ENCODE measurements at places on chromosomes 7 and 10. TPM values are rescaled to one million over a fixed set of nuclear protein-coding genes. Genes with fewer than 3 reads are reported as not detected.

The KIN gene
- total RNA-seq = 13.4 TPM

The CABCOCO1 gene
- not detected for total RNA-seq

The GARIN1A gene
- 6.1 TPM for total RNA-seq

The ST8SIA6 gene
- 2.9 TPM for total RNA-seq

The HGF gene
- total RNA-seq = 55.9 TPM

The METTL27 gene
- 1.3 TPM for total RNA-seq

DNA sequence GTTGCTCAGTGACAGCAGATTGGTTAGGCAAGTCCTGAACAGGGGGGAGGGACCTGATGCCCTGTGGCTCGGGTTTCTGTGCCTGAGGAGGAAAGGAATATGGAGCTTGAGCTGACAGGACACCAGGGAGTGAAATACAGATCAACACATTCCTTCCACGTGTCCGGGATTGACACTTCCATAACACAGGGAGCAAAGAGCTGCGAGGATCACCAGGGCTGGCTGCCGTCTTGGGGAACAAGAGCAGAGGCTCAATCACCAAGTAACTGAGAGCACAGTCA lies 36.7 kb upstream of the EFCAB10 start:
- no peaks in the 10 kb centered on the region for H3K36me3 ChIP-seq
- no peaks in the 10 kb centered on the region for H3K27me3 ChIP-seq
- no peaks in the 10 kb centered on the region for H3K4me1 ChIP-seq
- H3K4me3 ChIP-seq = no peak overlapping the region
- no peak overlapping the region for H3K27ac ChIP-seq
- DNase-seq = no peak

GRCh38 chr7:98119256-98119918 lies 12.7 kb downstream of the LMTK2 start:
- H3K27ac ChIP-seq = no peak overlapping the region
- no peaks in the 10 kb centered on the region for H3K27me3 ChIP-seq
- no peaks in the 10 kb centered on the region for H3K4me1 ChIP-seq
- H3K36me3 ChIP-seq = no peaks in the 10 kb centered on the region
- no peak overlapping the region for H3K4me3 ChIP-seq

DNA sequence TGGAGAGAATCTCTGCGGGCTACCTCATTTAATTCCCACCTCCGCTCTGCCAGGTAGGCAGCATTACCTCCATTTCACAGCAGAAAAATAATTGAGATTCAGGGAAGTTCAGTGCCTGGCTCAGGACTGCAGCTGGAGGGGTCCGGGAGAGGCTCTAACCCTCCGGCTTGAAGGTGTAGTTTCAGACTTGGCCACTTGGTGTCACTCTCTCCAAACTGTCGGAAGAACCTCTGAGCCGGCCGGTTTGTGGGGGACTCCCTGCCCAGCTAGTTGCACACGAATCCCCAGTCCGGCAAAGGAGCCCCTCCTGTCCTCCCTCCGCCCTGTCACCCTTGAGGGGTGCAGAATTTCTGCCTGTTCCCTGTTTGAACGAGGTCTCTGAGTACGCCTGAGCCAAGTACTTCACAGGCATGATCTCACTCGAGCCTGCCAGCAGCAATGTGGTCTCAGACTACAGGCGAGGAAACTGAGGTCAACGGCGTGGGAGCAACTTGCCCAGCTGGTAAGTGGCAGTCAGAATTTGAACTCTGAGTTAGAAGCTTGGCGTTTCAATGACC lies 144.7 kb upstream of the ZNF716 start:
- H3K4me3 ChIP-seq = no peak overlapping the region
- H3K27ac ChIP-seq = no peak overlapping the region
- DNase-seq = no peak
- no peaks in the 10 kb centered on the region for H3K27me3 ChIP-seq
- no peaks in the 10 kb centered on the region for H3K4me1 ChIP-seq

DNA sequence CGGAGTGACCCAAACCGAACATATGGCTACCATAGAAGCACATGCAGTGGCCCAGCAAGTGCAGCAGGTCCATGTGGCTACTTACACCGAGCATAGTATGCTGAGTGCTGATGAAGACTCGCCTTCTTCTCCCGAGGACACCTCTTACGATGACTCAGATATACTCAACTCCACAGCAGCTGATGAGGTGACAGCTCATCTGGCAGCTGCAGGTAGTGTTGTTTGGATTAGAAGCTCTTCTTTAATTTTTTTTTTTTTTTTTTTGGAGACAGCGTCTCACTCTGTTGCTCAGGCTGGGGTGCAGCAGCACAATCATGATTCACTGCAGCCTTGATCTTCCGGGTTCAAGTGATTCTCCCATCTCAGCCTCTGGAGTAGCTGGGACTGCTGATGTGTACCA lies 45.8 kb downstream of the NRF1 start:
- no peak overlapping the region for H3K4me3 ChIP-seq
- H3K36me3 ChIP-seq = peaks cover 2% of the 10 kb centered on the region
- no peak for DNase-seq
- no peaks in the 10 kb centered on the region for H3K4me1 ChIP-seq
- no peaks in the 10 kb centered on the region for H3K27me3 ChIP-seq

- no peak overlapping the region for H3K27ac ChIP-seq
- H3K4me3 ChIP-seq = no peak overlapping the region
- no peaks in the 10 kb centered on the region for H3K27me3 ChIP-seq
- DNase-seq = no peak
- H3K4me1 ChIP-seq = peaks cover 2% of the 10 kb centered on the region
Observed at GRCh38 chr7:102817616-102818573, 69.1 kb downstream of the FAM185A start.

DNA sequence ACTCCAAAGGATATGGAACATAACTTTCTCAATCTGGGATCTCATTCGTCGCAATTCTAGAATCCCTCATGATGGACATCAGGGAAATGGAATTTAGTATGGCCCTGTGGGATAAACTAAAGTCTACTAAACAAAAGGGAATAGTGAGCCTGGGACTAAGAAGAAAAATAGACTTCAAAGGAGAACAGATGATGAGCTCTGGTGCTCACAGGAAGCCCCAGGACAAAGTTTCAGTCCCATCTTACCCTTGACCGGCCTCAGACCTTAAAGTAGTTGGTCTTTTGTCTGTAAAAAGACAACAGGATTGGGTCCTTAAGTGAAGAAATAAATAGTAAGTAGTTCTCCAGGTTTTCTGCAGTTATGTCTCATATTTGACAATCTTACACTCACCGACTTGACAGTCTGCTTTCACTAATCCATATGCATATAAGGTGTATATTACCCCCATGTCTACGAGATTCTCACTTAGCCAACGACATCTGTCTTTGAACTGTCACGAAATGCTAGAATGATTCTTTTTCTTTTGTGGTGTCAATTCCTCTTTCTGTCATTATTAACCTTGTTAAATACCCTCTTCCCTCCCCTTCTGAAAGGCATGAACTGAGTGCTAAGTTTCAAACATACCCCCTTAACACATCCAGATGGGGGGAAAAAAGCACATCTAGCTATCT lies 10.9 kb upstream of the IKZF1 start:
- no peak overlapping the region for H3K27ac ChIP-seq
- H3K36me3 ChIP-seq = no peaks in the 10 kb centered on the region
- H3K27me3 ChIP-seq = no peaks in the 10 kb centered on the region
- H3K4me3 ChIP-seq = no peak overlapping the region
- DNase-seq = no peak
- no peaks in the 10 kb centered on the region for H3K4me1 ChIP-seq

GRCh38 chr10:113872139-113873030 lies 17.9 kb downstream of the NHLRC2 start:
- DNase-seq = no peak
- H3K36me3 ChIP-seq = no peaks in the 10 kb centered on the region
- no peak overlapping the region for H3K4me3 ChIP-seq

GRCh38 chr10:17607603-17608332 lies 9.4 kb downstream of the HACD1 start:
- DNase-seq = no peak
- H3K27ac ChIP-seq = no peak overlapping the region
- no peak overlapping the region for H3K4me3 ChIP-seq
- H3K27me3 ChIP-seq = no peaks in the 10 kb centered on the region

- no peak for DNase-seq
- H3K4me3 ChIP-seq = no peak overlapping the region
- H3K27me3 ChIP-seq = no peaks in the 10 kb centered on the region
Observed at GRCh38 chr7:151330661-151331060, 11.0 kb upstream of the NUB1 start.

DNA sequence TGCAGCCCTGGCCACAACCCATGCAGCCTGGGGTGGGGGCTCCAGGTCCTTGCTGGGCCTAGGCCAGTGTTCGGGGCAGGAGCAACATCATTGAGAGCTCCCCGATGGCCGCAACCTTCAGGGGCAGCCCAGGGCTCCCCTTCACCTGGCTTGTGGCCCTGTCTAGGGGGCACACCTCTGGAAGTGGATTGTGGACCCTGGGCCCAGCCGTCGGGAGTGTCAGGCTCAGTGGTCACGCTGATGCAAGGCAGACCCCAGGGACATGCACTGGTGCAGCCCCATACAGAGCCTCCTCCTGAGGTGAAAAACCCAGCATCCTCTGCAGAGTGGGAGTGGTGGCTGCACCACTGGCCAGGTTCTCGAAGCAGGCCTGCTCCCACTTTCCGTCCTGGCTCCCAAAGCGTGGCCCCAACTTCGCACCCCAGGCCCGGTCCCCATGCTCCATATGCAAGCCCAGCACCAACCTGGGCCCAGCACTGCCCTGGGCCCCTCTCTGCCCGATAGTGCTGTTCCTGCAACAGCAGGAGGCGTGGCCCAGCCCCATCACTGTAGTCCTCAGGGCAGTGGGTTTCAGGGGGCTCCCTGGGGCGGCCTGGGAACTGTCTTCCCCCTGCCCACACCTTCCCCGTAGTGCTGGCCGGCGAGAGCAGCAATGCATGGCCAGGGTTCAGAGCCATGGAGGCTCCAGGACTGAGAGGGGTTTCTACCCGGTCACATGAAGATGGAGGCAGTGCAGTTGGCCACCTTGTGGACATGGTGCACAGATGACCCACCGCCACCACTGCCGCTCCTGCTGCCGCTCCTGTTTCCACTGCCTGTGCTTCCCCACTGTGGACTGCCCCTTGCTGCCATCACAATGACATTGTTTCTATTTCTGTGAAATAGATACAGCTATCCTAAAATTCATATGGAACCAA lies 303.9 kb upstream of the NRG3 start:
- no peak for DNase-seq
- no peaks in the 10 kb centered on the region for H3K27me3 ChIP-seq
- H3K4me1 ChIP-seq = no peaks in the 10 kb centered on the region
- no peak overlapping the region for H3K27ac ChIP-seq
- H3K4me3 ChIP-seq = no peak overlapping the region

- no peak overlapping the region for H3K27ac ChIP-seq
- H3K36me3 ChIP-seq = no peaks in the 10 kb centered on the region
- H3K4me1 ChIP-seq = no peaks in the 10 kb centered on the region
- no peak overlapping the region for H3K4me3 ChIP-seq
Observed at GRCh38 chr10:70728328-70728727, 56.0 kb downstream of the ADAMTS14 start.

DNA sequence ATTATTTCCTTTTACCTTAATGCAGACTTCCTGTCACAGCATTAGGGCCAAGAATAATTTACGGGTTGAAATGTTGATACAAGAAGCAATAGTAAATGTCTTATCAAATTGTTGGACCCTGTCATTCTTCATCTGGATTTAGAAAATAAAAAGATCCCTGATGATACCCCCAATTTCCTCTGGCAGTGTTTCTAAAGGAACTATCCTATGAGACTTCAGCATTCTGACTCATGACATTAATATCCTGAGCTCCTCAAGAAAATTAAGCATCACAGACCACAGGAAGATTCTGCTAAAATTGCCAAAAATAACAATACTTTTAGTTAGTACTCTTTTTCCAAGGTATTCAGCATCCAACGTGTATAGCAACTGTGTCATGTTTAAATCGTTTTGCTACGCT lies 490.5 kb upstream of the ANKRD30A start:
- H3K4me3 ChIP-seq = no peak overlapping the region
- H3K36me3 ChIP-seq = no peaks in the 10 kb centered on the region
- no peak overlapping the region for H3K27ac ChIP-seq
- H3K4me1 ChIP-seq = no peaks in the 10 kb centered on the region
- H3K27me3 ChIP-seq = no peaks in the 10 kb centered on the region
- DNase-seq = no peak

DNA sequence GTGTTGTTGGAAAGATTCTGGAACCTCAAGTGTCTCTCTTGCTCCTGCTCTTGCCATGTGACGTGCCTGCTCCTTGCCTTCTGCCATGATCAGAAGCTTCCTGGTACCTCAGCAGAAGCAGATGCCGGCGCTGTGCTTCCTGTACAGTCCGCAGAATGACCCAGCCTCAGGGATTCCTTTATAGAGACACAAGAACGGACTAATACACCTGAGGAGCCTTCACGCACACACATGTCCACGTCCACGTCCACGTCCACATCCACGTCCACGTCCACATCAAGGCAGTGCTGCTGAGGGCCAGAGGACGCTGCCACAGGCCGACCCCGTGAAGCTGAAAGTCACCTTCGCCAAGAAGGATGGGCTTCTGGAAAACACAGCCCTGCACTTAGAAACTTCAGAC lies 190.1 kb downstream of the MAD1L1 start:
- H3K4me3 ChIP-seq = no peak overlapping the region
- H3K27ac ChIP-seq = no peak overlapping the region
- no peaks in the 10 kb centered on the region for H3K27me3 ChIP-seq
- no peaks in the 10 kb centered on the region for H3K36me3 ChIP-seq
- peak; percentile 32 for DNase-seq
- H3K4me1 ChIP-seq = no peaks in the 10 kb centered on the region

Measured in aorta (tissue), 5 donors.